IMR-90 (cell line): ENCODE measurements at places on chromosomes 3 and 15. TPM values are rescaled to one million over a fixed set of nuclear protein-coding genes. Genes with fewer than 3 reads are reported as not detected.

DNA sequence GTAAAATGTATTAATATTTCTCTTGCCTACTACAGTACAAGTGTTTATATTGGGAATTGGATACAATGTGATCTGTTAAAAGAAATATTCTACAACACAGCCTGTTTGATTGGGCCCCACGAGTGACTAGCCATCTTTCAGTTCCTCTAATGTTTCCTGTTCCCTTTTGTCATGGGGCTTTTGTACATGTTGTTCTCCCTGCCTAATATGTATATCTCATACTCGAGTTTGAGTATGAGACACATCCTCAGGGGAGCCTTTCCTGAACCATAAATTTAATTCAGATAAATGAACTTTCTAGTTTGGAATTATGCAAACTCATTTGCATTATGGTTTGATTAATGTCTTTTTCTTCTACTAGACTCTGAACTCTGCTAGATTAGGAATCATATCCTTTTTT is 65.5 kb downstream of the MEF2A start:
- DNase-seq: no peak

GRCh38 chr3:32620611-32621310 is 50.1 kb upstream of the DYNC1LI1 start:
- peak; percentile 10 for DNase-seq

Gene ALDH1L1
- total RNA-seq: not detected in 2 replicates

Gene RBMS3
- 110 and 127 TPM in 2 replicates for total RNA-seq

DNA sequence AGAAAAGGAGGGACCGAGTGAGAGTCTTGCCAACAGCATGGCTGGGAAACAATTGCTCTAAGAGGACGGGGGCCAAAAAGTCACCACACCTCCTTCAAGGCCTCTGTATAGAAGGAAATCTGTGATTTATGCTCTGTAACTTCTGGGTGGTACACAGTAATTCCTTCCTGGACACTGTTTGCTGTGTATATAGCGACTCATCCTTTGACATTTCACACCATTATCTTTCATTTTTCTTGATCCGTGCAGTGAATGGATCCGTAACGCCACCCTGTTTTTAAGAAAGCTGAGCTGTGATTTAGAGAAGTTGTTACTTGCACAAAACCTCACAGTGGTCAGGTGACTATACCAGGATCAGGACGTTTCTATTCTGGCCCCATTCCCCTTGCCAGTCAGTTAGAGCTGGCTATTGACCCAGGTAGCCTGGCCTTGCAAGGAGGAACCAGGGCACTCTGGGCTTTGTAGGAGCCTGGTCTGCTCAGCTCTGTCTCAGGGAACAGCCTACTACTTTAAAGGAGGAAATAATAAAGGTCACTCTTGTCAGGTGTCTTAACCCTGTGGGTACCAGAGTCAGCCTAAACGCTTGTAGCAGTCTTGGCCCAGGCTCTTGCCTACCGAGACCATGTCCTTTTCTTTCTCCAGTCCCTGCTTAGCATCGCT is 86.5 kb upstream of the MYZAP start:
- DNase-seq: no peak

Gene B4GALT4
- 30.3 and 30.6 TPM in 2 replicates for total RNA-seq

Gene EPHB1
- total RNA-seq: under 0.01 and 0.36 TPM in 2 replicates

DNA sequence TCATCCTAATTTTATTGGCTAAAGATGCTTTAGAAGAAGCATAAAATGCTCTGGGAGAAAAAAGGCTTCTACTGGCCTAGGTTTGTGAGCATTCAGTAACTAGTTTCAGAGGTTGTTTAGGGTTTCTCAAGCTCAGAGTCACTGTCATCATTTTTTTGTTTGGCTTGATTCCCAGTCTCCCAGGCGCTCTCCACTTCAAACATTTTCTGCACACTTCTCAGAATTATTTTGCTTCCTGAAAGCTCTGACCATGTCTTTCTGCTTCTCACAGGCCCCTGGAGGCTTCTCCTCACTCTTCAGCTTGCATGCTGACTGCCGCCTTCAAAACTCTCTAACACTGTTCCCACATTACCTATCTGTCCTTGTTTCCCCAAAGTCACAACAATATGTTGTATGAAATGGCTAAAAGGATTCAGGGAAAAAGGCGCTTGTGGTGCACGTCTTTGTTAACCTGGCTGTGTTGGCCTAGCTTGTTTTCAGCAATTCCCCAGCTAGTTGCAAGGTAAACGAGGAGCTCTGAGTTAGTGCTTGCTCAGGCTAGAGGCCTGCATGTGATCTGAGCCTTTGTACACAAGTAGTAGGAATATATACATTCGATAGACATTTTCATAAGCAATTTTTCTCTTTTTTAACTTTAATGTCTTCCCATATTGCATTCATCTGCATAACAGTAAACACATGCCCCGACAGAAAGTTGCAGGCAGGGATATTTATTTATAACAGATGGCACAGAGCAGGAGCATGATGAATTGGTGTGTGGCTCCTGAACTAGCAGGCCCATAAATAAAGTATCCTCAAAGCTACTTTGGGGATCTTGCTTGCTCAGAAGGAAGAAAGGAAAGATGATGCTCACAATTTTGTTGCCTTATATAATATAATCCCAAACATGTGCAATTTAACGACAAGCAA is 129.2 kb upstream of the DPH6 start:
- peak; percentile 77 for DNase-seq

- DNase-seq: no peak
Measured at GRCh38 chr3:140588558-140588957, 89.3 kb upstream of the TRIM42 start.

DNA sequence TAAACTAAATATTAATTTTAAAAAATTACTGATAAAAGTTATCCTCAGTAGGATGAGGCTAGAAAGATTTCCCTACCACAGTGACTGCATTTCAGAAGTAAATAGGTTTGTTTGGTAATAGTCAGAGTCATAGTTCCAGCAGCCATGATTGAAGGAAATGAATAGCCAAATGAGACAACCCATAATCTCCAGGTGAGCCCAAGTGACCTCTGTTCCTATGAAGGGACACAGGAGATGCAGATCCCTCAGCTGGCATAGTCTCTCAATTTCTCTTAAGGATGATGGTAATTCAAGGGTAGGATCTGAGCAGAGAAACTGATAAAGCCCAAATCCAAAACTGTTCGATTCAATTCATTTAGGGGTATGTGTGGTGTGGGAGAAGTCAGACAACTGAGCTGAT is 461.8 kb downstream of the RAP2B start:
- no peak for DNase-seq

Gene ATG3
- 30.8 and 70.3 TPM in 2 replicates for total RNA-seq

DNA sequence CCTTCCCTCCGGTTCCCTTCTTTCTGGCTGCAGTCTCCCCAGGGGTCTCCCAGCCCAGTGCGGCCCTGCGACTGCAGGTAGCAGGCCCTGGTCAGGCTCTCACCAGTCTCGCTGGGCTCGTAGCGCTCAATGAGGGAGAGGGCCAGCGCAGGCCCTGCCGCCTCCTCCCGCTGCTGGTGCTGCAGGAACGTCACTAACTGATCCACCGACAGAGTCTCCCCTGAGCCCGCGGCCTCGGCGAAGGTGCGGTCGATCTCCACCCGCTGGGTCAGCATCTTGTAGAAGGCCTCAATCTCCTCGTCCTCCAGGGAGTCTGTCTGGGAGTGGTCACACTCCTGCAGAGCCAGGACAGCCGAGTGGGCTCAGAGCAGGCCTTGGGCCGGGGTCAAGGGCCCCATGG is 18.3 kb downstream of the PLCD1 start:
- DNase-seq: no peak

GRCh38 chr3:61613666-61614065 is 52.3 kb downstream of the PTPRG start:
- no peak for DNase-seq

GRCh38 chr3:59607656-59608055 is 557.8 kb upstream of the CFAP20DC start:
- DNase-seq: peak; percentile 16

DNA sequence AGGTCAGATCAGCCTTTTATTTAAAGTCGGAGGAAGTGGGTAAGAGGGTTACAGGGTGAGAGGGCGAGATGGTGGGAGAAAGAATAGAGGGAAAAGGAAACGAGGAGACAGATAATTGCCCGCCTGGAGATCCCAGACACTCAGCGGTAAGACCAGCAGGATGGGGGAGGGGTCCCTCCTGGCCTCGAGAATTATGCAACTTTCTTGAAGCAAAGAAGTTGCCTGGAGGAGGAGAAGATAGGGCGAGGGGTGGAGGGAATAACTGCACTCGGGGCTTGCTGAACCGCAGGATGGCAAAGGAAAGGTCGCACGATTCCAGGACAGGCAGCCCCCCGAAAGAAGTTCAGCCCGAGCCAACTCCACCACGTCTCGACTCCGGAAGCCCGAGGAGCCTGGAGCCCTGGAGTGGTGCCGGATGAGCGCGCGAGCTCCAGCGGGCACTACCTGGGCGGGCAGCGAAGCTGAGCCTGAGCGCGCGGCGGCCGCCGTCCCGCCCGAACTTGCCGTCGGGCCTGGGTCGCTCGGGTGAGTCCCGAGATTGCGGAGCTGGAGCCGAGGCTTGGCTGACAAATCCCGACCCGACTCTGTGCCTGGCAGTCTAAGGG is 402 bp downstream of the WWTR1 start:
- peak; percentile 59 for DNase-seq

DNA sequence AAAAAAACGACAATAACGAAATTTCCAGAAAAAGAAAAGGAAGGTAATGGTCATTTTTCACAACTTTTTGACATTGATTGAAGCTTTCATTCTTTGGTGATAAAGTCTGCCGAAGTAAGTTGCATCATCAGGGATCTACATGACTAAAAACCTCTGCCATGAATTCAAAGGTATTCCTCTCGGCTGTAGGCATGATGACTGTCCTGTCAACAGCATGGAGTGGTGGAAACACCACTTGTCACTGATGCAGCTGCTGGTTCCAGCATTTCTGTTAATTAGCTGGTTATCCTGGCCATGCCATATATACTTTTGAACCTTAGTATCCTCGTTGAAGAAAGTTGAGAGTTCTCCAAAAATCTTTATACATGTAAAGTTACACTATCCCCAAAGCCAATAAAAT is 859.0 kb upstream of the ARPP21 start:
- no peak for DNase-seq

DNA sequence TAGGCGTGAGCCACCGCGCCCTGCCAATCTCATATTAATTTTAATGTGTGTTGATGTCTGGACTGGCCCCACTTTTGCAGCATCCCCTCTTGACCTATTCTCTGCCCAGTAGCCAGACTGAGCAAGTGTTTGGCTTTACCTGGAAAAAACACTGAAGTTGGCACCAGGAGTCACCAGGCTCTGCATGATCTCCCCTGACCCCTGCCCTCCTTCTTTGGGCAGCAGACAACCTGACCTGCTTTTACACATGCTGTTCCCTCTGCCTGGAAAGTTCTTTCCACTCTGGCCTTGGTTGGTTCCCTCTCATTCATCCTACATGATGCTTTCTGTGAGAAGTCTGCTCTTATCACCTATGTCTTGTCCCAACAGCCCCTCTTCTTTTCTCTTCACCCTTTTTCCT is 67.9 kb upstream of the SLC2A2 start:
- DNase-seq: no peak

DNA sequence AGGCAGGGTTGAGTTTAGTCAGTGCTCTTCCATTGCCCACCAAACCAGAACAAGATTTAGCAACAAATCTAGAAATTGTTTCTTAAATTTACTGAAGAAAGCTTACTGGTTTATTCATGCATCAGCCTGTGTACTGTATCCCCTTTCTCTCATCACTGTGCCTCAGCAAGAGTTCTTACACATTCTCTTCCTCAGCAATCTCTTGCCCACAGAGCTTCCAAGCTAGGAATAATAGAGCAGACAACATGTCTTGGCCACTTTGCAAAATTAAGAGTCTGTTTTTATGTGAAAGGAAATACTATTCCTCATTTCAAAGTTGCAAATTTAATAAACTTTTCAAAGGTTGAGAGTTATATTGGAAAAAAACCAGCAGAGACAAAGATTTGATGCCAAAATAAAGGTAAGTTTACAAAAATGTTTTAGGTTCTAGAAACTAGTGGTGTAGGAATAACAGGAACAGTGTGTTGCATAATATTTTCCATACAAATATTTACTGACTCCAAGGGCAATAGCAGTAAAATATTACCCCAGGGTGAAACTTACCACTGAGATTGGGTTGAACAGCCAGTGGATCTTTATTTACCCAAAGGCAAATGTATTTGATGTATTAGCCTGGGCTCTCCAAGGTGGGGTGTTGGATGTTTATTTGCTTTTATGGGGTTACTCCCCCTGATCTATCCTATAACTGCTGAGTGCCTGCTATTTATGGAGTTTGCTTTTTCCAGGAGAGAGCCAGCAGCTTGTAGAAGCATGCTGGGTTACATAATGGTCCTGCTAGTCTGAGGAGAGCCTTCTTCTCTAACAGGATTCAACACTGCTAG is 276.7 kb downstream of the ADAMTSL3 start:
- DNase-seq: no peak

DNA sequence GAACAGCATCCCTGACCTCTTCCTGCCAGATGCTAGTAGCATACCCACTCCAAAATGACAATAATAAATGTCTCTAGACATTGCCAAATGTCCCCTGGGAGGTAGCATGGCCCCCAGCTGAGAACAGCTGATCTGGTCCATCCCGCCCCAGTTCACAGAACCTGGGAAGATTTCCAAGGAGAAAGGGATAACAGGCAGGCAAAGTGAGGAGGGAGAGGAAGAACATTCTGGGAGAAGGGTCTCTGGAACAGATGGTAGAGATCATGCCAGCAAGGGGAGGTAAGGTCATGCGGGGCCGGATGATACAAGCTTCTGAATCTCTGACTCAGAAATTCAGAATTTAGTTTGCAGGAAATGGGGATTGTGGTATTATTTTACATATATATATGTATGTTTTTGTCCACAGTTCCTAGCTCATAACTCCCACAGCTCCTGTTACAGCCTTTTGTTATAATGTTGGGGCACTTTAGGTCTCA is 192.7 kb downstream of the SUCLG2 start:
- peak; percentile 63 for DNase-seq

Gene NRROS
- under 0.01 TPM in 1 of 2 replicates, not detected in the other for total RNA-seq

DNA sequence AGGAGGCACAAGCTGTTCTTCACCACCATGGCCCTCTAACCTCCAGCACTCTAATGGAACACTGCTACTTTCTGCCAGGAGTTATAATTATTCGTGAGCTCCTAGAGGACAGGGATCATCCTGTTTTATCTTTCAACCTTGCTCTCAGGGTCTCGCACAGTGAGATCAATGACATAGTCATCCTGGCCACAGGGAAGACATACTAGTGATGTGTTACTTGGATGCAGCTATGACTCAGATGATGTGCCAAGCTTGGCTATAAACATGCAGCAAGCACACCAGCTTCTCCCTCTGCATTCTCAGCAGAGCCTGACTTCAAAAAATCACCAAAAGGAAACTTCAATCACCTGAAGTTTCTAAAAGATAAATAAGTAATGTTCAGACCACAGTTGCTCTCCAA is 203.8 kb upstream of the HES1 start:
- DNase-seq: no peak

Gene GABRR3
- total RNA-seq: not detected in 2 replicates

Gene POLQ
- total RNA-seq: 5.0 and 7.5 TPM in 2 replicates

DNA sequence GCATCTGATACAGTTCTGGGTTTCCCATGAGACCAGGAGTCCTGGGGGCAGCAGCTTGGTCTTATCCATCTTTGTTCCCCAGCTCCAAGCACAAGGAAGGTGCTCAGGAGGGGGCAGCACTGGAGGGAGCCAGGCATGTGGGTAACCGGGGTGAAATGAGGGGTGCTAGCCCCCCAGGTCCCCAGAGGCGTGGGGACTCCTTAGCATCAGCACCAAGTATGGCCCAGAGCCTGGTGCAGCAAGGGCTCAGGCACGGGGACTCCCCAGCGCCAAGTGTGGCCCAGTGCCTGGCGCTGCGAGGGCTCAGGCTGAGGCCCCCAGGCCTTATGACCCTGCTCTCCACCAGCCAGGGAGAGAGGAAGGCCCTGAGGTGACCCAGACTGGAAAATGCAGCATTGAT is 94.1 kb downstream of the CHSY1 start:
- no peak for DNase-seq

GRCh38 chr3:131353016-131353877 is 28.3 kb upstream of the NUDT16 start:
- DNase-seq: no peak
